ENCODE measurements at places on chromosomes 5 and 9.

DNA sequence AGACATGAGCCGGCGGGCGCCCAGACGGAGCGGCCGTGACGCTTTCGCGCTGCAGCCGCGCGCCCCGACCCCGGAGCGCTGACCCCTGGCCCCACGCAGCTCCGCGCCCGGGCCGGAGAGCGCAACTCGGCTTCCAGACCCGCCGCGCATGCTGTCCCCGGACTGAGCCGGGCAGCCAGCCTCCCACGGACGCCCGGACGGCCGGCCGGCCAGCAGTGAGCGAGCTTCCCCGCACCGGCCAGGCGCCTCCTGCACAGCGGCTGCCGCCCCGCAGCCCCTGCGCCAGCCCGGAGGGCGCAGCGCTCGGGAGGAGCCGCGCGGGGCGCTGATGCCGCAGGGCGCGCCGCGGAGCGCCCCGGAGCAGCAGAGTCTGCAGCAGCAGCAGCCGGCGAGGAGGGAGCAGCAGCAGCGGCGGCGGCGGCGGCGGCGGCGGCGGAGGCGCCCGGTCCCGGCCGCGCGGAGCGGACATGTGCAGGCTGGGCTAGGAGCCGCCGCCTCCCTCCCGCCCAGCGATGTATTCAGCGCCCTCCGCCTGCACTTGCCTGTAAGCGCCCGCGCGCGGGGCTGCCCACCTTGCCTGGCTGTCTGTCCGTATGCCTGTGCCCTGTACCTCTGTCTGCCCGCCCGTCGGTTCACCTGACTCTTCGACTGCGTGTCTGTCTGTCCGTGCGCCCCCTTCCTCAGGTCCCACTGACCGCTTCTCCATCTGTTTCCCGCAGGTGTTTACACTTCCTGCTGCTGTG lies 412 bp downstream of the FGF18 start:
- ATAC-seq: no peak

DNA sequence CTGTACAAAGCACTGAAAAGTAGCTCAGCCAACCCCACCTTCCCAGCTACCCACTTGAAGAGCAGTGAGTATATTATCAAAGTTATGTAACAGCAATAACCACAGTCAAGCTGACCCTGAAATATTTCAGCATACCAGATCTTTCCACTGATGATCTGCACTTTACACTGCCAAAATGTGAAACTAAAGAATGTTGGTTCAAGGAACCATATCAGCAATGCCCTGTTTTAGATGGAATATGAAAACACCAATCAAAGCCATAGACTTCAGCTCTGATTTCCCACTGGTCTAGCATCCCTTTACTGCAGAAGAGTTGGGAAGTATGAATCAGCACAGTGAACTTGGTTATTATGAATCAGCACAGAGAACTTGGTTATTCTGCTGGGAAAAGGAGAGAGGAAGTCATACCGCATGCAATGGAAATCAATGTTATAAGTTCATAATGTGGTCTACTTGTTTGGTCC lies 20.0 kb downstream of the CEMIP2 start:
- peak; percentile 73 for ATAC-seq

DNA sequence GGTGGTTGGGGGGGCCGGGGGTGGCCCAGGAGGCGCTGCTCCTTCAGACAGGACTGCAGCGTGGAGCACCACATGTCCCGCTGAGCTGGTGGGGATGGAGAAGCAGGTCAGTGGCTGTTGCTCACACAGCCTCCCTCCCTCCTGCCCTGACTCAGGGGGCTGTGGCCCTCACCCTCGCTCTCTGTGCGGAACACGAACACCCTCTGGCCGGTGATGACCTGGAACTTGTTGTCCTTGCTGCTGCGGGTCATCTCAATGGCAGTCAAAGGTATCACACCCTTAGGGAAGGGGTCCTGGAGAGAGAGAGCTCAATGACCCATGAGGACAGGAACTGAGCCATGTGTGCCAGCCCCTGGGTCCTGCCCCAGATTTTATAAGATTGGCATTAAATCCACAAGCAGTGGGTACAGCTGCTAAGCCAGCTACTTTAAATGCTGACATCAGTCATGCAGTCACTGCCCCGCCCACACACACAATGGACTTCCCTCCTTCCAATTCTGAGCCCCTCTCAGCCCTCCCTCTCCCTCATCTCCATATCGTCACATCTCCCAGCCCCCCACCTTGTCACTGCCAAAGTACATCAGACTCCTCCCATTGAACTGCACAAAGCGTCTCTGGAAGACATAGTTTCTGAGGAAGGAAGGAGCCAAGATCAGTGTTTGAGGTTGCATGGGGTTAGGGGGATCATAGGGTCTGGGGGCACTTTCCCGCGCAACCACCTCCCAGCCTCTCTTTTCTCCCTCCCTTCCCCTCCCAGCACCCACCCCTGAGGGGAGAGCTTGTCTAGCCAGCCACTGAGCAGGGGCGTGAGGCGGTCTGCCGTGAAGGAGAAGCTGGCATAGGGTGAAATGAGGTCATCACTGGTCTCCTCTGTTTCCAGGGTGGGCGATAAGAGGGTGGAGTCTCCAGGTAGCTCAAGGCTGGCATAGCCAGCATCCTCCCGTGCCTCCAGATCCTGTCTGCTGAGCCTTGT lies 8.9 kb downstream of the ARAP3 start:
- no peak for ATAC-seq

GRCh38 chr5:1665231-1665630 lies 134.4 kb downstream of the MRPL36 start:
- no peak for ATAC-seq

DNA sequence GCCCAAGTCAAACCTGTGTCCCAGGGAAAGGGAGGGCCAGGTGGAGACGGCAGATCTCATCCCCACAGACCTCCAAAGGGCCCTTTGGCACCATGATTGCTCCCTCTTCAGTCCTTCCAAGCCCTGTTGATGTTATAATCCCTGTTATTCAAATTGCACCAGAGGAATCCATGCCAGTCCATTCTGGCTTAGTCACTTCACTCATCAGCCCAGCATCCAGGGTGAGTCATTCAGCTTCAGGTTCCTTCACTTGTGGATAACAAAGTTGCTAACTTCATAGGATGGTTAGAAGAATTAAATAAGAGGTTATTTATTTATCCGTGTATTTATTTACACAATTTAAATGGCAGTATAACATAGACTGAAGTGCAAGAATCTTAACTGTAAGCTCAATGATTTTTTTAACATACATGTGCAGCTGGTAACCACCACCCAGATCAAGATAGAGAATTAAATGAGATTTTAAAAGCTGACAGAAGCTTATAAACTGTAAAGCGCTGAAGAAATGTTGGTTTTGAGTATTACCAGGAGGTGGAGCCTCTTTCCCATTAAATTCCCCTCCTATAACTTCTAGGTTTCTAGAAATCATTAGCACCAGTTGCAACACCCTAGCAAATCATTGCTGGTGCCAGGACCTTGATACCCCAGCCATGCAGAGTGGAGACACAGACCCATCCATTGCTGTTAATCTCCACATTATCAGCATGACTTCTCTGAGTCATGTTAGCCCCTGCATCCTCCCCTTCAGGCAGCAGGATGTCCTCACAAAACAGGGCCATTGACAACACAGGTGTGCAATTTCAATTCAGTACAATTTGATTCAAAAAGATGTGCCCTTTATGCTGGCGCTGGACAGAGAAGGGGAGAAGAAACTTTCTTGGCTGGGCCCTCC lies 77.4 kb downstream of the SEC61B start:
- peak; percentile 86 for ATAC-seq

GRCh38 chr9:135222881-135223760 lies 135.7 kb downstream of the OLFM1 start:
- no peak for ATAC-seq

Data from SK-N-SH treated with all-trans-retinoic acid at 6 μM for 48 hours (cell line).